ENCODE measurements at places on chromosomes 16 and 17.

- no peak for DNase-seq
Observed at GRCh38 chr17:1045456-1045855, 48.5 kb downstream of the TIMM22 start.

DNA sequence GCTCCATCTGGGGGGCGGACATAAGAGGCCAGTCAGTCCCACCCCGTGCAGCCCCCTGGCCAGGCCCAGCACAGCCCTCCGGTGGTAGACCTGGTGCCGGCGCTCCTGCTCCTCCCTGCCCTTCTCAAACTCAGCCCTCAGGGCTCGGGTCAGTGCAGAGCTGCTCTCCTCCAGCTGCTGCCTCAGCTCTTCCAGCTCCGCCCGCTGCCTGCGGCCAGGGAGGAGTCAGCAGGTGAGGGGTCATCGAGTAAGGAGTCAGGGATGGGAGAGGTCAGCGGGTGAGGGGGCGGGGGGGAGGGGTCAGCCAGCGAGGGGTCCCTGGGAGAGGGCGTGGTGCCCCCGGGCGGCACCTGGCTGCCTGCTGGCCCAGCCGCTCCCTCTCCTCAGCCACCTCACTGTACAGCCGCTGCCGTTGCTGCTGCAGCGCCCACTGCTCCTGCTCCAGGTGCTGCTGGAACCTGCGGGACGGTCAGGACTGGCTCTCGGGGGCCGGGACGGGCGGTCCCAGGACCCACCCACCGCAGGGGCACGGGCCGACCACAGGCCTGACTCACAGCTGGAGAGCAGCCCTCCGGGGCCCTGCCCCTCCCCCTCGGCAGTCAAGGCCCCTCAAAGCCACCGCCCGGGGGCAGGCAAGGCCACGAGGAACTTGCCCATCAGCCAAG, 26.5 kb upstream of the AATK start:
- DNase-seq = no peak

- no peak for DNase-seq
Observed at GRCh38 chr16:25689137-25689836, 2.5 kb upstream of the HS3ST4 start.

- DNase-seq = no peak
Observed at GRCh38 chr16:80570106-80570478, 29.3 kb downstream of the DYNLRB2 start.

- DNase-seq = no peak
Observed at GRCh38 chr16:28090646-28091377, 27.3 kb upstream of the GSG1L start.

DNA sequence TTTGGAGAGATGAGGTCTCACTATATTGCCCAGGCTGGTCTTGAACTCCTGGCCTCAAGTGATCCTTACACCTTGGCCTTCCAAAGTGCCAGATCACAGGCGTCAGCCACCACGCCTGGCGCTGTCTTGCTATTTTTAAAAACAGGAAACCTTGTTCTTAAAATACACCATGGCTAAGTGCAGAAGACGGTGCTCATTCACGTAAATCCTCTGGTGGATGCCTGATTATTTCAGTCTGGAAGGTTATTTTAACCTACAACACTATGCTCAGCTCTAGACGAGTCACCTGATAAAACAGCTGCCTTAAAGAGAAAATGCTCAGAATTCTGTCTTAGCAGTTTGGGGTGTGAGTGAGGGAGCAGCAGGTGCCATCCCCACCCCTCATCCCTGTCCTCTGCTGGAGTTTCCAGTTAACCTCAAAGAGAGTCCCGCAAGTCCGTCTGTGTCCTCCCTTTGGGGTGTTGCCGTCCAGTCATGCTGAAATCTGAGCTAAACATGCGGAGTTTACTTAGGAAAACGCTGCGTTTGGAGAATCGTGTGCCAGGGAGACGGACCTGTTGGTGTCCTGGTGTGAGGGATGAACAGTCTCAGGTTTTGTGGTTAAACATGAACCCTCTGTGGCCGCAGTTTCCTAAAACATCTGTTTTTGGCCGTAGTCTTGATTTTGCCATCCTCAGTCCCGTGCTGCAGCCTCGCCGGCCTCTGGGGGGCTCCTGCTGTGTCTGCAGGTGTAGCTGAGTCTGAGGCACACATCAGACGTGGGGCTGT, 17.1 kb downstream of the SPG7 start:
- DNase-seq = no peak

DNA sequence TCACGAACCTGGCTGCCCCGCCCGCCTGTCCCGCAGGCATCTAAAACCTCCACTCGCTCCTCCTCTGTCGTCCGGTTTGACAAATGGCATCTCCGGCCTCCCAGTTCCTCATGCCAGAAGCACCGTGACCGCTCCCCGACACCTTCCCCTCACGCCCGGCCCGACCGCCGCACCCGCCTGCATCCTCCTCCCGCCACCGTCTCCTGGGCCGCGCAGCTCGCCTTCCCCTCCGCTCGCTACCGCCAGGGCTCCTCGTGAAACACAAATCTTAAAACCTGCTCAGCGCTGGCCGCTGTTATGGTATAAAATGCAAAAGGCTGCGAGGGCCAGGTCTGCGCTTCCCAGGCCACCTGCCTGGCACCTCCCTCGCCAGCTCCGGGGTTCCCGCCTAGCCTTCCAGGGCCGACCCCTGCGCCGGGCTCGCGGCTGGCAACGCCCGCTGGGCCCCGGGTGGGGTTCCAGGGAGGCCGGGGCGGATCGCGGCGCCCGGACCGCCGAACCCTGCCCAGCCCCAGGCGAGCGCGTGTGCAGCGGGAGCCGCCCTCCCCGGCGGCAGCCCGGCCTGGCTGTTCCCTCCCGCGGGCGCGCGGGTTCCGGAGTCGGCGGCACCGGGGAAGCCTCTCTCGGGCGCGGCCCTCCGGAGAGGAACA, 488 bp downstream of the SPSB3 start:
- DNase-seq = no peak

DNA sequence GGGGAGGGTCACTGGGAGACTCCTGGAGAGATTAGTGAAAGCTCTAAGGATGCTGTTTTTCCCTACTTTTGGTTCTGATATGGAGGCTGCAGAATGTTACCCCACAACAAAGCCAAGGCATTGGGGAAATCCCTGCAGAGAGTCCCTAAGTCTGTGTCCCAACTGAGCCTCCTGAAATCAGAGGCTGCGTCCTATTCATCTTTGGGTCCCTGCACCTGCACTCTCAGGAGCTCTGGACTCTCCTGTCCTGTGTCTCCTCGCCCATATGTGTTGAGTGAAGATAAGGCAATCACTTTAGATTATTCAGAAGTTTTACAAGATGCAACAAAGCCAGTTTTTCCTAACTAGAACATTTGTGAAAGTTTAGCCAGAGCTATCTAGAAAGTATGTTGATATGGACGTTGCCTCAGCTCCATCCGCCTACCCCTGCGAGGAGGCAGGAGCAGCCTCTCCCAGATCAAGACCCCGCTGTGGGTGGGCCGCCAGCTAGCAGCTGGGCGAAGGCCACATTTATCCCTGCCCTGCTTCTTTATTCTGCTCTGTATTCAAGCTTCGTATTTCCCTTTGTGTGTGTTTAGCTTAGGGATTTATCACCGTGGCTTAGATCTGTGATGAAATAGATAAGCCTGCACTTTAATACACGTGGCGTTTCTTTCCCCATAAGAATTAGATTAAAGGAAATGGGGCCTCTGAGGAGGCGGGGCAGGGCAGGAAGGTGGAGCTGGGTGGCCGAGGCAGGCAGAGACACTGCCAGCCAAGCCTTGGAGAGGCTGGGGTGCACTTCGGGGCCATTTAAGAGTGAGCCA, 37.4 kb downstream of the SHISA6 start:
- no peak for DNase-seq

- DNase-seq = peak; percentile 20
Observed at GRCh38 chr17:28901866-28902818, 737 bp downstream of the DHRS13 start.

DNA sequence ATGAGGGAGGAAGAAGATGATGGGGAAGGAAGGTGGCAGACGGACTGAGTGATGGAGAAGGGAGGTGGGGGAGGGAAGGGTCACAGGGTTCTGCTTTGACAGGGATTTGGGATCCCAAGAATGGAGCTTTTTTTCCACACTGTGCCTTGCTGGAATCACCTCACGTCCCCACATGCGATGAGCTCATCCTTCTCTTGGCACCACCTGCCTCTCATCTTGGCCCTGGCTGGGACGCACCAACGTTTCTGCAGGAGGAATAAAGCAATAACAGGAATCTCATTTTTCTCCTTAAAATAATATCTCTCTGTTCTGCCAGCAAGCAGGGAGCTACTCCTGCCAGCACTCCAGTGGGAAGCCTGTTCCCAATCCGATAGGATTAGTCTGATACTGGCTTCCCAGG, 47.8 kb downstream of the MEOX1 start:
- no peak for DNase-seq

DNA sequence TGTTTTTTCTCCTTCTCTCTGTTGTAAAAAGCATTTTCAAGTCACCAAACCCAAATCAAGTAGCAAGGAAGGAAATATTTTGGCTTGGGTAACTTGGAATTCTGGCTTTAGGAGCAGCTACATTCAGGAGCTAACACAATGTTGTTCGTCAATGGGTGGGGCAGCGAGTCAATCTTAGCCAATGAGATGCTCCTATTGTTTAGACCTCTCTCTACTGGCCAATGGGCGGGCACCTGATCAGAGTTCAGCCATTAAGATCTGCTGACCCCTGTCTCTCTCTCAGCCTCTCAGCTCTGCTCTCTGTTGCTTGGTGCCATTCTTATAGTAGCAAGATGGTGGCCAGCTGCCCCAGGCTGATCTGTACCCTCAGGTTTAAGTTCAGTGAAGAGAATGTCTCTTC, 83.2 kb downstream of the IRX3 start:
- no peak for DNase-seq

DNA sequence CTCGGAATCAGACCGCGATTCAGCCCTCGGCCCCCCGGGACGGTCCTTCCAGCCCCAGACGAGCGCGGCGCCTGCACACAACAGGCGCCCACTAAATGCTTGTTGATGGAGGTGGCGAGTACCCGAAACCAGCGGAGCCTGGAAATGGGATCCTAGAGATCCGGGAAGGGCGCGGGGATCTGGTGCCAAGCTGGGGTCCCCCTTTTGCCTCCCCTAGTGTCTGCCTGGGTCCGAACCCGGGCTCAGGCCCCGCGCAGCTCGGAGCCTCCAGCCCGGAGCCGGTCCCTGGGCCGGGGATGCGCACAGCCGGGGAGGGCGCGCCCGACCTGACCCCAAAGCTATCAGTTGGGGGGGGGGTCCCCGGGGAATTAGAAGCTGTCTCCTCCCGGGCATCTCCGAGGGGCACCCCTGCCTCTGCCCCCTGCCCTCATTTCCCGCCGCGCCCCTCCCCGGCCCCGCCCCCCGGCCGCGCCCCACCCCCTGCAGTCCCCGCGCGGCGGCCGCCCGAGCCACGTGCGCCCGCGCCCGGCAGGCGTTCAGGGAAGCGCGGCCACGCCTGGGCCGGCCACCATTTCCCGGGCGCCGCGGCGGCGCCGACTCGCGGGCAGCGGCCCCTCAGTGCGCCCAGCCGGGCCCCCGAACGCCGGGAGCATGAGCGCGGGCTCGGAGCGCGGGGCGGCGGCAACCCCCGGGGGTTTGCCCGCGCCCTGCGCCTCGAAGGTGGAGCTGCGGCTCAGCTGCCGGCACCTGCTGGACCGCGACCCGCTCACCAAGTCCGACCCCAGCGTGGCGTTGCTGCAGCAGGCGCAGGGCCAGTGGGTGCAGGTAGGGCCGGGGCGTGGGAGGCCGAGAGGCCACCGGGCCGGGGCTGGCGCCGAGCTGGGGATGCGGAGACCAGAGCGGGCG, at the start of gene CPNE7:
CPNE7 (plus strand) TSS at position 512 of the 906 bp plus-strand sequence; CDS start at position 652, 140 bp downstream.
- no peak for DNase-seq

DNA sequence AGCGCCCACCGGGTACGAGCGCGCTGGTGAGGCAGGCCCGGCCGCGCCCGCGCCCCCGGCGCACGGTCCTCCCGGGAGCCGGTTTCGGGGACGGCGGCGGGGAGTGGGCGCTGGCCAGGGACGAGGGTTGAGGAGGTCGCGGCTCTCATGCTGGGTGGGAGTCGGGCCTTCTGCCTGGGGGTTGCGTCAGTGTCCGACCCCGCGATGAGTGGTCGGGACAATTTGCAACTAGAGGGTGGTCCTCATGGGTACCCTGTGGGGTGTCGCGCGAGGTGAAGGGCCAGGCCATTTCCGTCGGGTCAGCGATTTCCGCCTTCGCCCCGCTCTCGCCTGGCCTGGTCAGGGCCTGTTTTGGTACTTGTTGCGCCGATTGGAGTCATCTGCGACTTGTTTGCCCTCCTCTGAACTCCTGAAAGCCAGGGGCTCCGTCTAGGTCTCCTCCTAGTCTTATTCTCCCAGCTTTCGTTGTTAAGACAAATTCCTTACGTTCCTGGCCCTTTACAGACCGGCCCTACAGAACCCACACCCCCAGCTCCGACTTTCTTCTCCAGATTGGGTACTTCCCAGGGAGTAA, 14.9 kb downstream of the NAA60 start:
- no peak for DNase-seq

GRCh38 chr16:50681021-50681885, at the start of gene SNX20:
SNX20 (minus strand) TSS chr16:50681312; CDS start chr16:50677526, 3,786 bp downstream.
- no peak for DNase-seq

- DNase-seq = no peak
Observed at GRCh38 chr17:70661342-70662222, 492.2 kb downstream of the KCNJ2 start.
